Activated CD4-positive, alpha-beta memory T cell treated with anti-CD3 and anti-CD28 coated beads for 36 hours (primary cell): ENCODE measurements at places on chromosomes 16 and 17. TPM values are rescaled to one million over a fixed set of nuclear protein-coding genes. Genes with fewer than 3 reads are reported as not detected.

SLC16A11 gene
- total RNA-seq: 1.5 TPM

KRT17 gene
- not detected for total RNA-seq

KIF18B gene
- 42.9 TPM for total RNA-seq

TBC1D3H gene
- not detected for total RNA-seq

NUDT21 gene
- 361 TPM for total RNA-seq

MFSD6L gene
- total RNA-seq: not detected

RDM1 gene
- total RNA-seq: 10.6 TPM

ZKSCAN2 gene
- total RNA-seq: 4.6 TPM
